Stimulated activated CD8-positive, alpha-beta memory T cell treated with anti-CD3 and anti-CD28 coated beads, Interleukin-2, amount 100 ng/mL, for 48 hours (primary cell): ENCODE measurements at places on chromosomes 3 and 15.

GRCh38 chr3:94184781-94185180 lies 121.9 kb downstream of the NSUN3 start:
- no peak for DNase-seq

- no peak for DNase-seq
Observed at GRCh38 chr3:104610730-104611652, 755.7 kb upstream of the ALCAM start.

- DNase-seq = no peak
Observed at GRCh38 chr3:142270407-142270806, 45.0 kb upstream of the GK5 start.

GRCh38 chr3:127037021-127037400 lies 54.1 kb downstream of the PLXNA1 start:
- DNase-seq = no peak

GRCh38 chr3:49519296-49519695 lies 35.0 kb upstream of the BSN start:
- no peak for DNase-seq
